GM23248 (cell line): ENCODE measurements at places on chromosomes 7 and 10. TPM values are rescaled to one million over a fixed set of nuclear protein-coding genes. Genes with fewer than 3 reads are reported as not detected.

The CAV1 gene
- total RNA-seq: 1,062 and 1,092 TPM in 2 replicates

The CLRN3 gene
- total RNA-seq: not detected in 2 replicates

The NKX1-2 gene
- not detected in 2 replicates for total RNA-seq

The IDI2 gene
- total RNA-seq: not detected in 2 replicates

The HPSE2 gene
- not detected in 2 replicates for total RNA-seq

The ZNF853 gene
- 0.22 and 0.51 TPM in 2 replicates for total RNA-seq

DNA sequence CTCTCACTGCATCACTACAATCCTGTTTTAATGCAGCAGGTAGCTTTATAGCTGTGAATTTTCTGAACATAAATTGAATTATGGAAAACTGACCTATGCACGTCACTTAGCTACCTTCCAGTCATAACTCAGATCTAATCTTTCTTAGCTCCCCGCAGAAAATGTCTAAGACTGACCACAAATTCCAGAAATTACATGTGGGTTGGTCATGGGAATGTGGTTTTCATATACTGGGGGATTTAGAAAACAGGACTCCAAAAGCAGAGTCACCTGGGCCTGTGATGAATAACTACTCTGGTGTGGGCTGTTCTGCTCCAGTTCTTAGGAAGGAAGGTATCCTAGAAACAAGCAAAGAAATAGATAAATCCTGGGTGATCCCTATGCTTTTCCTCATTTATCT lies 178.4 kb upstream of the LRRTM3 start:
- peak; percentile 48 for DNase-seq
- H3K27ac ChIP-seq: no peak overlapping the region
- no peaks in the 10 kb centered on the region for H3K27me3 ChIP-seq

DNA sequence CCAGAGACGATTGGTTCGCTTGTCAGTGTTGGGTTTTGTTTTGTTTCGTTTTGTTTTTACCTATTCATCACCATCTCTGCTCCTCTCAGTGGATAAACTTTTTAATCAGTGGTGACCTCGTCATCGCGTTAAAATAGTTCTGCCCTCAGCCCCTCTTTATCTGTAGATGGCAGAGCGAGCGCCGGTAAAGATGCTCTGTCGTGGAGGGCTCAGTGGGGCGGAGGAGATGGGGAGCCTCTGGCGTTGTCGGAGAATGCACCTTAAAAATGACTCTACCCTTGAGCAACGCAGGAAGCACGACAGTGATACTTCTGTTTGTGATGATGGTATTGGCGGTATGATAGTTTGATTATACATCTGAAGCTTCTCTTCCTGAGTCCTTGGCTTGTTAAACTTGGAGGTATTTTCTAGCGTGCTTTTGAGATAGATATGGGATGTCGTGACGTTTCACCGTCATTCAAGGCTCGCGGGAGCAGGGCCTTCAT lies 554 bp downstream of the CSGALNACT2 start:
- no peaks in the 10 kb centered on the region for H3K27me3 ChIP-seq
- H3K4me3 ChIP-seq: peak overlapping the region; percentile 95
- H3K27ac ChIP-seq: peak overlapping the region; percentile 95

DNA sequence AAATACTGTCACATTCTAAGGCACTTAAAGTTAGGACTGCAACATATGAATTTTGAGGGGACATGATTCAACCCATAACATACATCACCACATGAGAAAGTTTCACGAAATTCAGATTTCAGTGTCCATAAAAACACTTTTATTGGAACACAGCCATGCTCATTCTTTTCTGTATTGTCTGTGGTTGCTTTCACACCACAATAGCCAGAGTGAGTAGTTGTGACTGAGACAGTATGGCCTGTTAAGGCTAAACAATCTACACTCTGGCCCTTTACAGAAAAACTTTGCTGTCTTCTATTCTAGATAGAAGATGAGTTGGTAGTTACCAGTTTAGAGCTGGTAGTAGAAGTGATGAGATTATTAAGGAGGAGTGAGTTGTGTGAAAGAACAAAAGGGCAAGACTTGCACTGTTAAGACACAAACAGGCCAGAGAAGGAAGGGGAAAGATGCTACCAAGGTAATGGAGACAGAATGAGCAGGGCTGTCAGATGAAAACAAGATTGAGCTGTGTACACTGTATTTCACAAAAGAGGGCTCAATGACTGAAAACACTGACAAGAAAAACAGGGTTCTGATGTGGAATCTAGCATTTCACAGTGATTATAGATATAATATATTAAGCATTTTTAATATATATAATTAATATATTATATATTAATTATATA lies 108.6 kb downstream of the PPP1R3A start:
- DNase-seq: peak; percentile 5
- H3K27ac ChIP-seq: no peak overlapping the region
- H3K27me3 ChIP-seq: no peaks in the 10 kb centered on the region
- peaks cover 4% of the 10 kb centered on the region; the same call in 1 of the 2 replicates for H3K4me1 ChIP-seq

DNA sequence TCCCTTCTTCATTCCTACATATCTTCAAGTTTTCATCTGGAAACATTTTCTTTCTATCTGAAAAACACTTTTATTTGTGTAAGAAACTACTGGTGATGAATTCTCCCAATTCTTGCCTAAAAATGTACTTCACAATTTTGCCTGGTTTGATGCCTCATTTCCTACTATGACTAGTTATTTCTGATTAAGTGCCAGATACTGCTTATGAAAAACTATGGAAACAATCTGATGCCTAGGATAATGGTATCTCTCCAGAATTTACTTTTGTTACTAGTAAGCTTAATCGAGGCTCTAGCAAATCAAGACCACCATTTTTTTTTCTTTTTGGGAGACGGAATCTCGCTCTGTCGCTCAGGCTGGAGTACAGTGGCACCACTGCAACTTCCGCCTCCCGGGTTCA lies 31.3 kb downstream of the CACUL1 start:
- H3K36me3 ChIP-seq: no peaks in the 10 kb centered on the region
- H3K4me1 ChIP-seq: peaks cover 52% of the 10 kb centered on the region
- H3K27me3 ChIP-seq: no peaks in the 10 kb centered on the region
- peak overlapping the region; percentile 74 for H3K27ac ChIP-seq

DNA sequence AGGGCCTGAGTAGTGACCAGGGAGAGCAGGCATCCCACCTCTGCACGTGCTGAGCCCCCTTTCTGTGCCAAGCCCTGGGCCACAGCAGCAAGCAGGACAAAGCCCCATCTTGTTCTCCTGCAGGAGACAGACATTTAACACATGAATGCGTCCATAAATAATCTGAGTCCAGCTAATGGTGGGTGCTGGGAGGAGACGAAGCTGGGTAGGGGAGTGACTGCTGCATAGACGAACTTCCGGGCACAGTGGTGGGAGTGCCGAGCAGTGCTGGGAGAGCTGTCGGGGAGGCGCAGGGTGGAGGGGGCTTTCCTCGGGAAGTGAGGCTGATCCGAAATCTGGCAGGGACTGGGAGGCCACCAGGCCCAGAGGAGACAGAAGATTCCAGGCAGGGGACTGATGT lies 35.2 kb upstream of the SLC29A3 start:
- no peaks in the 10 kb centered on the region for H3K4me1 ChIP-seq
- H3K27me3 ChIP-seq: no peaks in the 10 kb centered on the region
- H3K4me3 ChIP-seq: no peak overlapping the region
- no peaks in the 10 kb centered on the region for H3K36me3 ChIP-seq

- no peaks in the 10 kb centered on the region for H3K27me3 ChIP-seq
- H3K36me3 ChIP-seq: no peaks in the 10 kb centered on the region
- peaks cover 39% of the 10 kb centered on the region for H3K4me1 ChIP-seq
- H3K27ac ChIP-seq: peak overlapping the region; percentile 100
- peak overlapping the region; percentile 66 for H3K4me3 ChIP-seq
Measured at GRCh38 chr10:4663162-4663992, 162.6 kb upstream of the AKR1E2 start.

- no peaks in the 10 kb centered on the region for H3K4me1 ChIP-seq
- DNase-seq: no peak
- no peak overlapping the region for H3K27ac ChIP-seq
- H3K4me3 ChIP-seq: no peak overlapping the region
Measured at GRCh38 chr7:103504505-103505135, 58.6 kb upstream of the SLC26A5 start.

DNA sequence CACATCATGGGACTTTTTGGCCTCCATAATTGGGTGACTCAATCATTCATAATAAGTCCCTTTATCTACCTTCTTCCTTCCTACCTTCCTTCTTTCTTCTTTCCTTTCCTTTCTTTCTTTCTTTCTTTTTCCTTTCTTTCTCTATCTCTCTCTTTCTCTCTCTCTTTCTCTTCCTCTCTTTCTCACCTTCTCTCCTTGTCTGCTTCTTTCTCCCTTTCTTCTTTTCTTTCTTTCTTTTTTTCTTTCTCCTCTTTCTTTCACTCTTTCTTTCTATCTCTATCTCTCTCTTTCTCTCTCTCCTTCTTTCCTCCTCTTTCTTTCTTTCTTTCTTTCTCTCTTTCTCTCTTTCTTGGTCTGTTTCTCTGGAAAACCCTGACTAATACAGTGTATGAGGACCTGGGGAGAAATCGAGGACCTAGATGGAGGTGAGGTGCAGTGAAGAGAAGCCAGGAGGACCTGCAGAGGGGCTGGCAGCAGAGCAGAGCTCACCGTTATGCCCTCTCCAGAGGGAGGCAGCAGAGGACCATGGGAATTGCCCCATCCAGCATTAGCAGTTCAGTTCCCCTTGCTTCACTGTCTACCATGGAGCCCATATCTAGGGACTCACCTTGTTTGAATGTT lies 52.7 kb upstream of the BTRC start:
- peak; percentile 44 for DNase-seq
- no peak overlapping the region for H3K4me3 ChIP-seq
- no peaks in the 10 kb centered on the region for H3K36me3 ChIP-seq
- no peaks in the 10 kb centered on the region for H3K4me1 ChIP-seq
- H3K27me3 ChIP-seq: peaks cover 55% of the 10 kb centered on the region
- H3K27ac ChIP-seq: no peak overlapping the region

- H3K4me3 ChIP-seq: no peak overlapping the region
- no peaks in the 10 kb centered on the region for H3K27me3 ChIP-seq
- peaks cover 5% of the 10 kb centered on the region; the same call in 1 of the 2 replicates for H3K4me1 ChIP-seq
- DNase-seq: no peak
Measured at GRCh38 chr7:69753981-69754380, 155.7 kb downstream of the AUTS2 start.

GRCh38 chr7:118863966-118864365 lies 639.5 kb downstream of the ANKRD7 start:
- H3K4me1 ChIP-seq: no peaks in the 10 kb centered on the region
- DNase-seq: no peak
- H3K27me3 ChIP-seq: no peaks in the 10 kb centered on the region
- no peak overlapping the region for H3K27ac ChIP-seq
- H3K36me3 ChIP-seq: no peaks in the 10 kb centered on the region

DNA sequence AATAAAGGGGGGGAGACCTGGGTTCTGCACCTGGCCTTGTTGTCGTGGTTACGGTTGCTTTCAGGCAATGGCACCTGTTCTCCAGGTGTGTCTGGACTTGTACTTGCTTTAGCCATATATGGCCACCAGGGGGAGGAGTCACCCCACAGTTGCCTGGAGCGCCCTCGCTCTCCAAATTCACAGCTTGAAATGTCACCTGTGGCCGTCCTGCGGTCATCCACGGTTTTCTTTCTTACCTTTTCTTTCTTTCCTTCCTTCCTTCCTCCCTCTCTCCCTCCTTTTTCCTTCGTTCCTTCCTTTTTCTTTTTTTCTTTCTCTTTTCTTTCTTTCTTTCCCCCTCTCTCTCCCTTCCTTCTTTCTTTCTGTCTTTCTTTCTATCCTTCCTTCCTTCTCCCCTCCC lies 157.2 kb upstream of the ZNF92 start:
- no peak overlapping the region for H3K27ac ChIP-seq
- H3K36me3 ChIP-seq: no peaks in the 10 kb centered on the region
- no peak overlapping the region for H3K4me3 ChIP-seq
- H3K4me1 ChIP-seq: no peaks in the 10 kb centered on the region

DNA sequence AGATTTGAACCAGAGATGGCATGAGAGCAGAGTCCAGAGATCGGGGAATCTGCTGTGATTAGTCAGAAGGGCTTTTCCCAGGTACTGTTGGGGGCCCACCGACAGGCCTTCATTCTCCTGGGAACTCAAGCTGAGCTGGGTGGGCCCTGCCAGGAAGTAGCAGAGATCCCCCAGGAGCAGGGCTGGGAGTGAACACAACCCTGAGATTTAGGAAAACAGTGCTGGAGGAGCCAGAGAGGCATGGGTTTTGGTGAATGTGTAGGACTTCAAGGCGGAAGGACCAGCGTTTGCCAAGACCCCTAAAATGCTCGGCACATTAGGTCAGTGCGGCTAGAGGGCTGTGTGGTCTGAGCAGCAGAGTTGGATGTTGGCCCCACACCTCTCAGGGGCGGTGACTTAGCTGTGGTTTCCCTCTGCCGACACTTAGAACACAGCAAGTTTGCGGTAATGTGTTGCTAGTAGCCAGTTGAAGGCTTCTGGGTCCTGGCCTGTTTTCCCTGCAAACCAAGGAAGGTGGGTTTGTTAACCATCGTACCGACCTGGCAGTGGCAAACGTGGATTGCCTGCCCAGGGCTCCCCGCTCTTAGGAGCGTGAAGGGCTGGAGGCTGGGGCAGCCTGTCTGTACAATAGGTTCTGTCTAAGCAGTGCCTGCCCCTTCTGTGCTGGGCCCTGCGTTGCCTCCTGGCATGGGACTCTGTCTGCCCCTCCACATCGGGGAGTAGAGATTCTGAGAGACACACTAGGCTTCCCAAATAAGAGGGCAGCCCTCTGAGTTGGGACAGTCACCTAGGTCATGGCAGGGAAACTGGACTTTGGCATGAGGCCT lies 14.0 kb downstream of the NACAD start:
- no peak overlapping the region for H3K4me3 ChIP-seq
- no peak overlapping the region for H3K27ac ChIP-seq
- DNase-seq: no peak
- no peaks in the 10 kb centered on the region for H3K4me1 ChIP-seq

GRCh38 chr10:133295426-133296320 lies 13.0 kb downstream of the TUBGCP2 start:
- H3K27me3 ChIP-seq: no peaks in the 10 kb centered on the region
- no peak overlapping the region for H3K4me3 ChIP-seq

DNA sequence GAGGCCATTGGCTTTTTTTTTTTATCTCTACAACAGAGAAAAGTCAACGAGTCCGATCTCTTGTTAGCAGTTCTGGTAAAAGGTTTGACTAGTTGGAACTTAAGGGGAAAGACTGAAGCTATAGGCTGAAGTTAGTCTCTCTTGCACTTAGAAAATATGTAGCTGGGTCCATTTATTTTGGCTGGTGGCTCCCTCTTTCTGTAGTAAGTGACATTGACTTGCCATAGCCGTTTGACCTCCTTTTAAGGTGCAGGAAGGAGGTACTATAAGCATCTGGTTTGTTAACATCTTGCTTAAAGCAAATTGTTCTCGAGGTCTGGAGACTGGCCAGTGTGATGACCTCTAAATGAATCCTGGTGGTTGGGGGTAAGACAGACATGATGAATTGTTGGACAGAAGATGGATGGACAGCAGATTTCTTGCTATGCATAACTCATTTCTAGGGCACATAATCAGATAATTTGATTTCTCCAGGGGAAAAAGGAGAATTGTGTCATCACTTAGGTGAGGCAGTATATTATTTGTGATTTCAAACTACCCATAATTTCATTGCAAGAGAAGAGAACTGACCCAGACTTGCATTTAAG lies 356.3 kb upstream of the GALNT17 start:
- no peaks in the 10 kb centered on the region for H3K27me3 ChIP-seq
- no peak overlapping the region for H3K27ac ChIP-seq
- peak; percentile 7 for DNase-seq
- H3K36me3 ChIP-seq: peaks cover 9% of the 10 kb centered on the region; the same call in 1 of the 2 replicates
- H3K4me3 ChIP-seq: no peak overlapping the region
- H3K4me1 ChIP-seq: no peaks in the 10 kb centered on the region

- H3K4me3 ChIP-seq: peak overlapping the region; percentile 93
- H3K36me3 ChIP-seq: no peaks in the 10 kb centered on the region
- no peaks in the 10 kb centered on the region for H3K27me3 ChIP-seq
- DNase-seq: peak; percentile 75
Measured at GRCh38 chr10:32054094-32054493, 2.1 kb downstream of the KIF5B start.
